NCI-H2081 treated with DMSO at 0.1 percent for 48 hours (cell line): ENCODE measurements at places on chromosomes 6 and 20.
A peak's percentile ranks its signal among the peaks of the same experiment; 100 is the strongest.

GRCh38 chr20:20211988-20212518 is 155.9 kb upstream of the INSM1 start:
- DNase-seq: peak; percentile 73

GRCh38 chr20:1430004-1430451 is 36.6 kb downstream of the NSFL1C start:
- no peak for DNase-seq

DNA sequence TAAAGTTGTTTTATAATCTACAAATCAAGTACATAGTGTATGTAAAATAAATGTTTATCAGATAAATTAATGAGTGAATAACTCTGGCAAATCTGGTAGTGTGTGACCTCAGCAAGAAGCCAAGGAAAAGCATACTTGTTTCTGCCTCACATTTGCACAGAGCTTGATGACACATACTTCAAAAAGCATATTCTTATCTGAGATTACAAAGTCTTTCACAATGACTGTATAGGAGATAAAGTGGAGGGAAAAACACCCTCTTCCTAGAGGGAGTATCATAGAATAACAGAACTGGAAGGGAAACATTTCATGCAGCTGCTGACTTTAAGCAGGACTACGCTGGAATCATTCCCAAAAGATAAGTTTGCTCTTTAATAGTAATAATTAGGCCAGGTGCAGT is 28.1 kb upstream of the AKAP7 start:
- no peak for DNase-seq

DNA sequence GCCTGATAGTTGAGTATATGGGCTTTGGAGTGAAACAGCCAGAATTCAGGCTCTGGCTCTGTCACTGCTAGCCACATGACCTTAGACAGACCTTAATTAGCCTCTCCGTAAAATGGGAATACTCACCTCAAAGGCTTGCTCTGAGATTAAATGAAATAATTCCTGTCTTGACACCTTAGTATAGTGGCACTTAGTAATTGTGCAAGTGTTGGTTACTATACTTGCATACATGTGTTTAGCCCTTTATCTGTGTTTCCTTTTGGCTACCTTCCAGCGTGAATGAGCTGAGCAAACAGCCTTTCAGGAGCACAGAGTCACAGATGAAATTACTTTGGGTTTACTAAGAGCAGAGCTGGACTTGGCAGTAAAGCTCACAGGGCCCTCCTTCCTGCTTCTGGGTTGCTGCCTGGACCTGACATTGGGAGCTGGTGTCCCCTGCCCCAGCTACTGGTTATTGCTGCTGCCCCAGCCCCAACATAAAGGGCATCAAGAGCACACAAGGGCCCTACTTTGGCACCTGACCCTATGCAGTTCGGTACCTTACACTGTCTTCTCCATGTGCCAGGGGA is 32.8 kb downstream of the CD164 start:
- DNase-seq: no peak

DNA sequence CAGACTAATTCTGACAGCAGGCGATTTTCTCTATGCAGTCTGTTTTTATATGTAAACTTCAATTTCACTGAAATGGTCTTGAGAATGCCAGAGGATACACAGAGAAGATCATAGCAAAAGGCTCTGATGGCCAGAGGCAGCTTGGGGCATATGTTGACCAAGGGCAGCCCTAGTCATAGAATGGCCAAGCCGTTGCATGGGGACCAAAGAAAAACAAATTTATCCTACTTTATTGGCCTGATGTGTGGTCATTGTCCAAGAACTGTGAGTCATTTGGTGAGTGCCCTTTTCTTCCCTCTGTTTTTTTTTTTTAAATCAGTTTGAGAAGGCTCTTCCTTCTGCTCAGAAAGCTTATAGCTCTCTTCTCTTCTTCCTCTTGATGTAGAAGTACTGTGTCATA is 5.8 kb downstream of the HDGFL1 start:
- no peak for DNase-seq

- DNase-seq: no peak
These were observed 201.6 kb downstream of the ISM1 start for GRCh38 chr20:13422637-13423036.

DNA sequence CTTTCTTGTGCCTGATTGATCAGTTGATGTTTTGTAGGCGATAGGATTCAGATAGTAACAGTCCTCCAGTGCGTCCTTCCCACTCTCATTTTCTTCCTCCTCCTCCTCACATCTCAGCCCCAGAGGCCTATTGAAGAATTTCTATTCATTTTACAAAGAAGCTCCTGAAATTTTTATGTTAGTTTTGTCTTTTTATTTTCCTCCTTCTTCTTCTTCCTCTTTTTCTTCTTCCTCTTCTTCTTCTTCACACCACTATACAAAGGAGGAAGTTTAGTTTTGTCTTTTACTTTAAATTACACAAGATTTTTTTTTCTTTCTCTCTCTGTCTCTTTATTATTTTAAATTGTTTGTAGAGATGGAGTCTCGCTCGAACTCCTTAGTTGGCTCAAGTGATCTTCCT is 19.1 kb downstream of the BTN2A1 start:
- DNase-seq: no peak

- no peak for DNase-seq
These were observed 829.3 kb upstream of the FLRT3 start for GRCh38 chr20:15166744-15167143.

GRCh38 chr6:56706981-56707726 is 64.5 kb upstream of the DST start:
- no peak for DNase-seq

DNA sequence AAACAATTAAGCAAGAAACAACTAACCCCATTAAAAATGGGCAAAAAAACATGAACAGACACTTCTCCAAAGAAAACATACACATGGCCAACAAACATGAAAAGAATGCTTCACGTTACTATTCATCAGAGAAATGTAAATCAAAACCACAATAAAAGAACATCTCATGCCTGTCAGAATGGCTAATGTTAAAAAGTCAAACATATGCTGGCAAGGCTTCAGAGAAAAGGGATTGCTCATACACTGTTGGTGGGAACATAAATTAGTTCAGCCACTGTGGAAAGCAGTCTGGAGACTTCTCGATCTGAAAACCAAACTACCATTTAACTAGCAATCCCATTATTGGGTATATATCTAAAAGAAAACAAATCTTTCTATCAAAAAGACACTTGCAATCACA is 217.5 kb downstream of the TINAG start:
- no peak for DNase-seq
